ENCODE measurements at places on chromosomes 12 and 14.
A peak's percentile ranks its signal among the peaks of the same experiment; 100 is the strongest.

DNA sequence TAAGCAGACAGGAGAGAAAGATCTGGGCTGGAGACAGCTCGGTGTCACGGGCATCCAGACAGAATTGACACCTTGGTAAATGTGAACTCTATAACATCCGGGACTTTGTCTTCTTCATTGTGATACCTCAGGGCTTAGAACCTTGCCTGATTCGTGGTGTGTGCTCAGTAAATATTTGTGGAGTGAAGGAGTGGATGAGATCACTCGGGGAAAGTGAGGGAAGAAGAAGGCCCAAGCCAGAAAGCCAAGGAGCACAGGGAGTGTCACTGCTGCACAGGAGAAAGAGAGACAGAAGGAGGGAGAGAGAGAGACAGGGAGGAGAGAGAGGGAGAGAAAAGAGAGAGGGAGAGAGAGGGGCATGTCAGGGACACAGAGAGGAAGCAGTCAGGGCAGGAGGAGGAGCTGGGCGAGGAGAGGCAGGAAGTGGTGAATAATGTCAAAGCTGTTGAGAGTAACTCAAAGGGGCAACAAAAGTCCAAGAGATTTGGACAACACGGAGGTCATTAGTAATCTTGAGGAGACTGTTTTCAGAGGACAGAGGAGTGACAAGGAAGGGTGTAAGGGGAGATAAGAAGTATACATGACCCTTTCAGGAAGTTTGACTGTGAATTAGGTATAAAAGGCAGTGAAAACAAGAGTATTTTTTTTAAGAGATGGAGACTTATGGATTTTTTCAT, 141.6 kb upstream of the MAX start:
- no peak for DNase-seq

- DNase-seq = no peak
These were observed 5.6 kb downstream of the RDH16 start for GRCh38 chr12:56951582-56952339.

GRCh38 chr12:24198936-24199671, 249.6 kb upstream of the SOX5 start:
- no peak for DNase-seq

DNA sequence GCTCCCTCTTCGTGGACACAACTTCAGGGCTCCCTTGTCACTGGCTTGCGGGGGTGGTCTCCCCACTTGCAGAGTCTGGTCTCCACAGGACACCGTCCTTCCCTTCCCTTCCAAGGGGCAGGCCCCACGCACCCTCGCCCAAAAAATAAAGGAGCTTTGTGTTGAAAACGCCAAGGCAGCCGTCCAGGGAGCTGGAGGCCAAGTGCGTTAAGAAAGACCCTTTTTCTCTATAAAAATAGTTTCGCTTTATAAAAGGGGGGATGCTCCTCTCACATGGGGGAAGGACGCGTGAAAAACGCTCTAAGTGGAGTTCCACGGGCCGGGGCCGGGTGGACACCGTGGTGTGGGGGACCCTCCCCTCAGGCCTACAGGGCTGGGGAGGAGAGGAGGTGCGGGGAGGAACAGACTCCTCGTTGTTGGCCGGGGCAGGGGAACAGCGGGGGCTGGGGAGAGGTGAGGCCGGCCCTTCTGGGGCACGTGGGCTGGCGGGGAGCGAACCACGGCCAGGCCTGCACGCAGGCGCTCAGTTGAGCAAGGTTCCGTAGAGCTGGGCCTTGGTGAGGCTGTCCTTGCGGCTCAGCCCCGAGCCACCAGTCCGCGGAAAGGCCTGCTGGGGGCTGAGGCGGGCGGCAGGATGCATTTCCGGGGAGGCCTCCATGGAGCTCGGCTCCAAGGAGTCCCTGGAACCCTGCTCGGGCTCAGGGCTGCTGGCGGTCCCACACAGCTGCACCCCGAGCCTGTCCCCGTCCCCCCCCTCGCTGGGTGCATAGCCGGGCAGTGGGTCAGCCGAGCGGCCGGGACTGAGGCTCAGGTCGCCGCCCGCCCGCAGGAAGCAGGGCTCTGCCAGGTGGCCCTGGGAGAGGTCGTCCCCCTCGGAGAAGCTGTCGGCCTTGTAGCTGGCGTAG, 49.5 kb downstream of the BEGAIN start:
- no peak for DNase-seq

DNA sequence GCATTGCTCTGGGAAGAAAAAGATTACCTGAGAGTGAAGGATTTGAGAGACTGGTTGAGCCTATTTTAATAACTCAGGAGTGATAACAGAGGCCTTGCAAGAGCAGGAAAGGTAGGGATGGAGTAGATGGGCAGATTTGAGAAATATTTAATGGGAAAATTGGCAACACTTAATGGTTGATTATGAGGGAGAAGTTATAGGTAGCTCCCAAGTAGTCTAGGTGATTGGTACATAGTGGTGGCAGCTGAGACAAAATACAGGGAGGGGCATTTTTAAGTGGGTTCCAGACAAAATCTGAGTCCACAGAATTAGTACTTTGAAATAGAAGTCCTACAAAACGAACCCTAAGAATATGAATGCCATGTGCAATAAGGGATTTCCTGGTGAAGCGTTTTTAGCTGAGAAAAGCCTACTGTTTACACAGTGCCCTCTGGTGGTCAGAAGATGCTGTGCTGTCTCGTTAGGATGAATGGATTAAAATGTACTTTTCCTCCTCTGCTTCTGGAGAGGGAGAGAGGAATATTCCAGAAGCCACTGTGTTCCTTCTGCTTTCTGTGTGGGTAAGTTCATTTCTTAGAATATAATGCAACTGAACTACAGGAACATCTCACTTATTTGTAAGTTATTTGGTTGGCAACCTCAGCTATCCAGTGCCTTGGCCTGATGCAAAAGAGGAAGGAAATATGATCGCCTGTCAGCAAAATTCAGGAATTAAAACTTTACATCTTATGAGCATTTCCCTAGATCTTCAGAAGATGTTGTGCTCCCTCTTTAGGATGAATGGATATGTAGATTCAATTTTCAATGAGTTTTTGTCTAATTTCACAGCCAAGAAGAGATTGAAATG, 6.5 kb downstream of the ZBTB1 start:
- DNase-seq = peak; percentile 37

DNA sequence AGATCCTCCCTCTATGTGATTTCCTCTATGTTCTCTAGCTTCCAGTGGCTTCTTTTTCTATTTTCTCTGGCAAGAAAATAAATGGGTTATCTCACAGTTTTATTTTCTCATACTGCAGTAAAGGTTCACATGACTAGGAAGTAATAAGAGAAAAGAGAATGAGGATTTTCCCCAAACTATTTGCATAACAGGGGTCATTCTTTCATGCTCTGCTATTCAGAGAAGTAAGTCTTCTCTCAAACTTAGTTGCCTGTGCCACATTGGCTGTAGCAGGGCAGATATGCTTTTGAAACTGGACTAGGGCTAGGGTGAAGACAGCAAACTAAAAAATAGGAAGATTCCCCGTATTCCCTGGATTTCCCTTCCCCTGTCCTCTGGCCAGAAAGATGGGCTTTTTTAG, 57.4 kb downstream of the ACSM4 start:
- no peak for DNase-seq

DNA sequence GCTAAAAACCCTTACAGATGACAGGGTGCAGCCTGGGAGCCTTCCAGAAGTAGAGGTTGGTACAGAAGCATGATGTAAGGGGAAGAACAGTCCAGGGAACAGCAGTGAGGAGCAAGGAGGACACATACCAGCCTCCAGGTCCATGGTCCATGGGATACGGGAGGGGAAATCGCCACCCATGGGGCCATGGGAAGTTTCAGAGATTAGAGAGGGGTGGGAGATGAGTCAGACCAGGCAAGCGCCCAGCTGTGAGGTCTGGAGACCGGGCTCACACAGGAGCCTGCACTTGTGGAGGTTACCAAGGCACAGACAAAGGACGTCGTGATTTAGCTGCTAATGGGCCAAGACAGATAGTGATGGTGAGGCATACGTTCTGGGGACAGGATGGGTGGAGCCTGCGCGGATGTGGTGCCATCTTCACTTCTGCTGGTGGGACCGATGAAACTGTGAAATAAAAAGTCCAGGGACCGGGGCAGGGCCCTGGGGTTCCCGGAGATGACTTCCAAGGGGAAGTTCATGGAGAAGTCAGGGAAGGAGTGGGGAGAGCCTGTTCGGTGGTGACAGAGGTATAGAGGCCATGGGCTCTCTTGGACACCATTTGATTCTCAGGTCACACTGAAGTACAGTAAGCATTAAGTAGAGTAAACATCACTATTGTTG, 17.7 kb upstream of the LRP1-AS start:
- DNase-seq = no peak

GRCh38 chr12:93839064-93839463, 161.9 kb downstream of the CRADD start:
- DNase-seq = no peak

- no peak for DNase-seq
These were observed 10.7 kb downstream of the ERP29 start for GRCh38 chr12:112023759-112024396.

DNA sequence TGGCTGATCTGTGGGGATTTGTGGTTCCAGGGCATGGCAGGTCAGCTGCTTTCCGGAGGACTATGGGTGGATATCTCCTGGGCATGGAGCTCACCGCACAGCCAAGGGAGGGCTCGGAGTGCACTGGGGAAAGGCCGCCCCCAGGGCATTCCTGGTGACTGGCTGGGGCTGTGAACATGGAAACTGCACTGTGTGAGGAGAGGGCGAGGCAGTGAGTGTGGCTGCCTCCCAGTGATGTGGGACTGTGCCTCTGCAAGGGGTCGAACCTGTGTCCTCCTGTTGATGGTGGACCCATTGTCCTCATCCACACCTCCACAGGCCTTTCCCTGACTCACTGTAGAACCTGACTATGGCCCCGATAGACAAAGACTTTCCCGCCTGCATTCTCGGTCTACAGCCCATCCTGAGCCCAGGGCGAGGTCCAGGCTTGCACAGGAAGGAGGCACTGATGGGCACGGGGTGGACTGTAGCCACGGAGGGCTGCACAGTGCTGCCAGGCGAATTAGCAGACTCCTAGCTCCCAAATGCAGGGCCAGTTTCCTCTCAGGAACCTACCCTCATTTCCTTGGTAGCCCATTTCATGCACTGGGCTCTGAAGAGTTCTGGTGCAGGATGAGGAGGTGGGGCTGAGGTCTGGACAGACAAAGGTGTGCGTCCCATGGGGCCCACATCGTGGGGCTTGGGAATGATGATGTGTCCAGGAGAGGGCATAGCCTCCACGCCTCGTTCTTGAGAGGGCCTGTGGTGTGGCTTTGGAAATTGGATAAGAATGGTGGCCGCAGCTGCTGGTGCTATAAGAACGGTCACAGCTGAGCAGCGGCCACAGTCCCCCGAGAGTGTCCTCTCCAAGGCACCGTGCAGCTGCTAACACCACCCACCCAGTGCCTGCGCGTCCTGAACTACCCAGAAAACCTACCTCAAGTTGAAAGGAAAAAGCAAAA, 415.1 kb downstream of the TMEM121 start:
- DNase-seq = no peak

DNA sequence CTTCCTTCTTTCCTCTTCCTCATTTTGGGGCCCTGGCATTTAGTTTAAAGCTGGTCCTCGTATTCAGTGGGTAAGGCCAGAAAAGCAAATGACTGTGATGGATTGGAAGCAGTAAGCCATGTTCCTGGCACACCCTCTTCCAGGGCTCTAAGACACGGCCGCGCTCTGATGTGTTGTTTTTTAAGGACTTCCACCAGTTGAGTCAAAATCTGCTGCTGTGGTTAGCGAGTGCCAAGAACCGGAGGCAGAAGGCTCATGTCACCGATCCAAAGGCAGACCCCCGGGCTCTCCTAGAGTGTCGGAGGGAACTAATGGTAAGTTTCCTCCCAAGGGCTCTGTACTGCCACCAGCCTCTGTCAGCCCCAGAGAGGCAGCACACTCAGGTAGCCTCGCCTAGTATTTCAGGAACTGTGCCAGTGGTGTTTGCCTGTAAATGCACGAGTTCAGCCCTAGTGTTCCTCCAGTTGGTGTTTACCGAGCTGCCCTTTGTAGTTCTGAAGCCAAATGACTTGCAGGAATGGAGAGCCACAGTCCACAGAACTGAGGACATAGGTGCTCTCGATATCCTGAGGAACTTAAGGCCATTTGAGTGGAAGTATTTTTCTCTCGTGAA, 72.7 kb downstream of the ESR2 start:
- no peak for DNase-seq

GRCh38 chr12:121652767-121653497, 16.5 kb downstream of the MORN3 start:
- no peak for DNase-seq

DNA sequence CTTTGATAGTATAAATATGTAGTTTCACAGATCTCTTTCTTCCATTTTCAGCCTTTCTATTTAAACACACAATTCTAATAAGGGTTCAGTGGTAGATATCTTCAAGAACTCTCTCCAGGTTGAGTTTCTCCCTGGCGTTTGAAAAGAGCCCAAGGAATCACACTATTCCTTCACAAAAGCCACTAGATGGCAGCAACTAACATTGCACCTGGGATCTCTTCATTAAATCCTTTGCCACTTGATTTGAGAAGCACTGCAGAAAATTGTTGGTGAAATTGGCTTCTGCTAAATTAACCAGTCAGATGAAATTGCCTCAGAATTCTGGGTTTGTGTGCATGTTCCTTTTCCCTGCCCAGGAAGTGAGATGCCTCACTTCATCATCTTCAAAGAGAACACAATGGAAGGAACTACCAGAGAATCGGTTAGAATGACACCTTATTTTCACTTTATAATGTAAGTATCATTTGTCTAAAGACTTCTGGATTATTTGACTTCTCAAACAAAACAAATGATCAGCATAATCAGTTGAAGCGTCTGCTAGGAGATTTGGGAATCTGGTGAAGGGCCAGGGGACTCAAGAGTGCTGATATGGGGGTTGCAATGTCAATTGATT, 6.8 kb downstream of the CCDC198 start:
- DNase-seq = no peak

DNA sequence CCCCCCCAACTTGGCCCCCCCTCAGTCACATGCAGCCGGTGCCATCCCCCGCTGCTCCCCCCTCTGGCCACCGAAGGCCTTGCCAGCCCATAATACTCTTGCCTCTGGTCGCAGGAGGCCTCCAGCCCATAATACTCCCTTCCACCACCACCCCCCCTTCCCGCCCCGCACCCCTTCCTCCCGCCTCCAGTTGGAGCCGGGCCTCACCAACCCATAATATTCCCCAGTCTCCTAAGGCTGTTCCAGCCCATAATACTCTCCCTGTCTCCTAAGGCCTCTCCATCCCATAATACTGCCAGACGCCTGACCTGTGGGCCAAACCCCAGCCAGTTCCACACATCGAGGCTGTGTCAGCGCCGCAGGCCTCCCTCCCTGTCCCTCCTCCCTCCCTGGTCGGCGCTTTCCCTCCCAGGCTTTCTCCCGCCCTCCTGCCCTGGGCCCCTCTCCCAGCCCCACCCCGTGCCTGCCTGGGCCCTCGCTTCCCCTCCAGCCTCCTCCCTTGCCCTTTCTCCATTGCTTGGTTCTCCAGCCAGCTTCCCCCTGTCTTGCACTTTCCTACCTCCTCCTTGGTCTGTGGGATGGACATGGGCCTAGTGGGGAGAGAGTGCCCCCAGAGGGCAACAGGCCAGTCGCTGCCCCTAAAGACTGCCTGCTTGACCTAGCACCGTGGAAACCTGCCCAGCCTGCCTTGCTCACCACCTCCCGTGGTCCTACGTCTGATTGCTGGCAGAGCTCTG, 6.8 kb upstream of the CHD4 start:
- no peak for DNase-seq

- DNase-seq = no peak
These were observed 173.8 kb upstream of the MIS18BP1 start for GRCh38 chr14:45426685-45427282.
